NAMALWA (cell line): ENCODE measurements at places on chromosomes 5 and 9.
A peak's percentile ranks its signal among the peaks of the same experiment; 100 is the strongest.

GRCh38 chr5:152262667-152263066 lies 142.4 kb downstream of the NMUR2 start:
- DNase-seq, result no peak

DNA sequence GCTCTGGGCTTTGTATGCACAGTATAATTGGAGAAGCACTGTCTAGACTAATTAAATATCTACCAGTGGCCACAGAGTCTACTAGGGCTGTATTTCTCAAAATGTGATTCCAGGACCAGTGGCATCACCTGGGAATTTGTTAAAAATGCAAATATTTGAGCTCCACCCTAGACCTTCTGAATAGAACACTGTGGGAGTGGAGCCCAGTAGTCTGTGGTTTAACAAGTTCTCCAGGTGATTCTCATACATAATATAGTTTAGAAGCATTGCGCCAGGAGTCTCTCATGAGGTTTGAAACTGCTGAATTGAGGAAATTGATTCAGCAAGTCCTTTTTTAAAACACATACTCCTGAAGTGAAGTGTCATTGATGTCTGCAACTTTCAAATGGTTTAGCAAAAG lies 74.7 kb downstream of the FCHO2 start:
- DNase-seq, result no peak

DNA sequence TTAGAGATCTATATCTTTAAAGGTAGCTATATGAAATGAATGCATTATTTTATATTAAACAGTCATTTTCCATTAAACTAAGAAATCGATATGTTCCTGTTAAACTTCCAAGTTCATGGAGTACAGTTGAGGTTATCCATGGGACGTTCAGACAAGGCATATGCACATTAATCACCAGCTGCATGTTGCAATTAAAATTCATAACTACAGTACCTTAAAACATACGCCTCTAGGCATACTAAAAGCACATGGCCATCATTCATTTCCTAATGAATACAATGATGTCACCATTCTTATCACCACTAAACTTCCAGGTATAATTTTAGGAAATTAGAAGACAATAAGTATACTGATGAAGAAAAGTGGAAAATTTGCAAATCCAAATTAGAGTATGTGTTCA lies 174.3 kb downstream of the CDH12 start:
- no peak for DNase-seq

GRCh38 chr5:68252673-68253623 lies 37.4 kb downstream of the PIK3R1 start:
- peak; percentile 62 for DNase-seq

DNA sequence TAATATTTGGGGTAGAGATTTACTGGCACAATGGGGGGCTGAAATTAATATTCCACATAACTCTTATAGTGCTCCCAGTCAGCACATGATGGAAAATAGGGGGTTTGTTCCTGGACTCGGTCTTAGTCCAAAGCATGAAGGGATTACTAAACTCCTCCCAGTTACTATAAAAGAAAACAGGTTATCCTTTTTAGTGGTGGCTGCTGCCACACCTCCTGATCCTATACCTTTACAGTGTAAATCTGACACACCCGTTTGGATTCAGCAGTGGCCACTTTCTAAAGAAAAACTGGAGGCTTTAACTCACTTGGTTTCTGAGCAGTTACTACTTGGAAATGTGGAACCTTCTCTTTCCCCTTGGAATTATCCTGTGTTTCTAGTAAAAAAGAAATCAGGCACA lies 572.9 kb upstream of the PTGER4 start:
- no peak for DNase-seq

- DNase-seq, result no peak
Measured at GRCh38 chr5:14415024-14415697, 166.4 kb upstream of the OTULINL start.

- no peak for DNase-seq
Measured at GRCh38 chr5:444226-444625, 1.2 kb downstream of the EXOC3 start.

GRCh38 chr5:126809916-126810315 lies 33.0 kb downstream of the LMNB1 start:
- DNase-seq, result no peak

DNA sequence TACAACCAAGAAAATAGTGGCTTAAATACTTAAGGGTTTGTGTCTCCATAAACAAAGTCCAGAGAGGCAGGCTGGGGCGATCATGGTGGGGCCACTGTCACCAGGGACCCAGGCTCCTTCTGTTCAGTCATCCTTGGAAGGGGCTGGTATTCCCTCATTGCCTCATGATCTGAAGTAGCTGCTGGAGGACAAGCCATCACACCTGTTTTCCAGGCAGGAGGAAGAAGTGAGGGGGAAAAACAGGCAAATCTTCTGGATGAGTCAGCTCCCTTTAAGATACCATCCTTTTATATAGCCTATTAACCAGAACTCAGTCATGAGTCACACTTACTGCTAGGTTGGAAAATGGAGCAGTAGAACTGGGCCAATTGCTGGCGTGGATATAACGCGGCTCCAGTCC lies 92.3 kb downstream of the DAP start:
- no peak for DNase-seq

GRCh38 chr5:34486160-34486848 lies 169.8 kb upstream of the RAI14 start:
- peak; percentile 76 for DNase-seq

DNA sequence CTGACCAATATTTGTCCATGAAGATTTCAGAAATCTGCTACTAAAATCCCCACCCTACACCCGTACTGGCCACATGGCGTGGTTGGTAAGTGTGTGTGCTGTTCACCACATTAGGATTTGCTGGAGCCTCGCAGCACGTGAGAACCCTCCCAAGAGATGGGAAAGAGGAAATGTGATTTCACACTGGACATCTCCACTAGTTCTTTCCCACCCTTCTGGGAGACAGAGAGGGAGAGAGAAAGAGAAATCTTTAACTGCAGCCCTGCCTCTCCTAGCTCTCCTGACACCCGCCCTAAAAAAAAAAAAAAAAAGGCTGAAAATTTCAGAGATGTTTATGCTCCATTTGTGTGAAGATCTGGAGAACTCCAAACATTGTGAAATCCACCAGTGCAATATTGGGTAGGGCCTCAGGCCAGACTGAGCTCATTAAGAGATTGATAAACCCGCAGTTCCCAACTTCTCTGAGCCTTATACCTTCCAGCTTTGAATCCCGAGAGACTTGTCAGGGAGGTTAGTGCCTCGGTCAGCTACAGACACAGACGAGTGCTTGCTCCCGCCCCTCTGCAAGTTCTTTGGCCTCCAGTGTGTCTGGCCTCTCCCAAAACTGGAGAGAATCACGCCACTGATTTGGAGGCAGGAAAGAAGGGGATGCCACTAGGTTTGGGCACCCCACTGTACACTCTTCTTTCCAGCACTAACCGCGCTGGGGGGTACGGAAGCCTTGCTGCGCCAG lies 1.9 kb downstream of the SPRY4 start:
- no peak for DNase-seq

- DNase-seq, result peak; percentile 39
Measured at GRCh38 chr9:128733256-128733655, 9.3 kb upstream of the ZDHHC12 start.

- no peak for DNase-seq
Measured at GRCh38 chr5:1245905-1246576, 20.9 kb downstream of the SLC6A18 start.
